T-helper 9 cell (primary cell): ENCODE measurements at places on chromosomes 6 and 20.

DNA sequence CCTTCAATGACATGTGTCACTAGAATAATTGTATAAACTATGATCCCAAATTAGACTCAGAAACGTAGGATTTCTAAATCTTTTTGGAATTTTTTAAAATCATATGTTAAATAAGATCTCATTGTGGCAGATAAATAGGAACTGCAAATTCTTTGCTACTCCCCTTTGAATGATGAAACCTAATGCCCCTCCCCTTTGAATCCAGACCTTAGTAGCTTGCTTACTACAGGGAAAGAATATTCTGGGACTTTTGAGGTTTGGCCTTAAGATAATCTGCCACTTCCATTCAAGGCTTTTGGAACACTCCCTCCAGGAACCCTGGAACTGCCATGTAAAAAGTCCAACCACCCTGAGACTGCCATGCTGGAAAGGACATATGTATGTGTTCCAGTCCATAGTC lies 7.1 kb downstream of the TDP2 start:
- no peak for DNase-seq

- no peak for DNase-seq
These were observed 20.4 kb downstream of the SERINC3 start for GRCh38 chr20:44501448-44501847.

DNA sequence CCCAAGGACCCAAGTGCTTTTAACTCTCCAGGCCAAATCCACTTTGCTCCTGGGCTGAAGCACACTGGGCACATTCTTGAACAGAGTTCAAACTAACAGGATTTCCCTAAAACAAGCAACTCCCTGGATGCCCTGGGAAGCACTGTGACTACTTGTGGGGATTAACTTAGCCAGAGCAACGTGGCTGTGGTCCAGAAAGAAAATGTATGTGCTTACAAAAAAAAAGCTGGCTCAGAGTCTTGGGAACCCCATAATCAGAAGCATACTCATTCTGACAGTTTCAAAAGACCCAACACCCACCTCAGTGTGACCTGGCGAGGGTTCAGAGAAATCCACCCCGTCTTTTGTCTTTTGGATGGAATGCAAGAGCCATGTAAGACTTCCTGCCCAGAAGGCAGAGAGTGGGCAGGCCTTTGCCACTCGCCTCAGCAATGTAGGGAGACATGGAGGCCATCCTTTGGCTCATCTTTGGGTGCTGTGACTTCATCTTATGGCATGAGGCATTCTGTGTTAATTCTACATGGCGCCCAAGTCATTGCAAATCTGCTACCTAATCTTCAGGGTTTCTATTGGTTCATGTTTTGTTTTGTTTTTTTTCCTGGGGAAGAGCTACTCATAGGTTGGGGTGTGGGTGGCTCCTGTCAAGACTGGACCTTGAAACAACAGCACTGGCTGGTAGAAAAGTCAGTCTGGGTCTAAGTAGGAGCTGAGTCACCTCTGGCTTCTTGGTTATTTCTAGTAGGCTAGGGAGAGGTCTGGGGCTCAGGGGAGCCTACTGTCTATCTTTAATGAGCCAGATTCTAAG lies 248.6 kb upstream of the SUPT3H start:
- DNase-seq = no peak

DNA sequence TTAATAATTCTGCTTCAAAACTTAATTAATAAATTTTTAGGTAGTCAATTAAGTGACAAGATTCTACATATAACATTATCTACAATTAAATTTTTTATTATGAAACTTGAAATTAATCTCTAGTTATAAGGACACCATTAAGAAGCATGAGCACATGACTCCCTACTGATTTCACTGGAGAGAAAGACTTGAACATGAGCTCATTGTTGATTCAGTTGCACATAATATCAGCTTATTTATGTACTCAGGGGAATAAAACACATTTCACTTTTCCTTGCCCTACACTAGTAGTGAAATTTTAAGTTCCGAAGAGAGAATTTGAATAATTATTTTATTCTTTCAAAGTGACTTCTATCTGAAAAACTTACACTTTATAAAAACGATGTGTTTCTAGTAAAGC lies 370.2 kb upstream of the EPHA7 start:
- no peak for DNase-seq

- no peak for DNase-seq
These were observed 2.2 kb upstream of the OSER1 start for GRCh38 chr20:44212792-44213191.

GRCh38 chr6:141460743-141461484 lies 671.8 kb upstream of the GJE1 start:
- DNase-seq = no peak

- no peak for DNase-seq
These were observed 390.1 kb upstream of the CITED2 start for GRCh38 chr6:139764498-139764986.

- no peak for DNase-seq
These were observed 22.1 kb upstream of the OVOL2 start for GRCh38 chr20:18079756-18080353.

GRCh38 chr20:51430198-51430950 lies 112.1 kb downstream of the NFATC2 start:
- DNase-seq = no peak

GRCh38 chr6:3997177-3997770 lies 81.7 kb downstream of the FAM217A start:
- no peak for DNase-seq

GRCh38 chr6:7846966-7847818 lies 63.4 kb downstream of the TXNDC5 start:
- no peak for DNase-seq

- DNase-seq = no peak
These were observed 292.0 kb upstream of the JARID2 start for GRCh38 chr6:14953836-14954235.

GRCh38 chr6:128841518-128841917 lies 41.4 kb upstream of the LAMA2 start:
- no peak for DNase-seq

DNA sequence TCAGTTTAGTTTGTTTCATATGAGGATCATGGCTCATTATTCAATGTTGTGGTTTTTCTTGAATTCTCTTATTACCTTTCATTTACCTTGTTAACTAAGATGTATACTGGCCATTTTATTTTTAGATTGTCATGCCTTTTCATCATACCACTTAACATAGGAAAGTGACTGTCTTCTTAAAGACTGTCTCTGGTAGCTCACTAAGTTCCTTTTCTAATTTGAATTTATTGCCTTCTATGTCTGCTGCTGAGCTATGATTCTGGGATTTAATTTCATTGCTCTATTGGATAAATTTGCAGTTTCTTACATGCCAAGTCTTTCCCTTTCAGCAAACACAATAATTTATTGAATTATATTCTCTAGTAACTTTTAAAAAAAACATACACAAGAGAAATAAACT lies 49.5 kb upstream of the ANKEF1 start:
- DNase-seq = no peak

GRCh38 chr20:56467968-56468315 lies 485 bp upstream of the RTF2 start:
- DNase-seq = no peak

DNA sequence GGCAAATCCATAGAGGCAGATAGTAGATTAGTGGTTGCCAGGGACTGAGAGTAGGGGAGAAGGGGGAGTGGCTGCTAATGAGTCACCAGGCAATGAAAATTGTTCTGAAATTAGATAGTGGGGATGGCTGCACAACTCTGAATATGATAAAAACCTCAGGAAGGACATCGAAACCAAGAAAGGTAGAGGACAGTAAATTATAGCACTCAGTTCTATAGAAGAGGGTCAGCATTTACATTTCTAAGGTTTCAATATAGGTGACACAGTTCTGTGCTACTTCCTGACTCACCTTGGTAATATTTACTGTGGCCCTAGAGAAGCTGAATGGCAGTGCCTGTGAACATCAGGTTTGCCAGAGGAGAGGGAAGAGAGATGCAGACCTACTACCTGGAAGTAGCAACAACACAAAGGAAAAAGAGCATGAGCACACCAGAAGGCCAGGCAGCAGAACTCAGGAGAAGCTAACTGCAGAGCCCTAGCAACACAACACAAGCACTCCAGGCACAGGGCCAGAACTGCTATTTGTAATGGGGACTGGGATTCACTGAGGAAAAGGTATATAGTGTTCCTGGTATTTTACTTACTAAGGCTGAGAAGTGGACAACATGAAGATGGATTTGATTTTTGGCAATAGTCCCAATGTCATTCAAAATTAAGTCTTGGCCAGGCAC lies 75.9 kb downstream of the PLCG1 start:
- DNase-seq = no peak

DNA sequence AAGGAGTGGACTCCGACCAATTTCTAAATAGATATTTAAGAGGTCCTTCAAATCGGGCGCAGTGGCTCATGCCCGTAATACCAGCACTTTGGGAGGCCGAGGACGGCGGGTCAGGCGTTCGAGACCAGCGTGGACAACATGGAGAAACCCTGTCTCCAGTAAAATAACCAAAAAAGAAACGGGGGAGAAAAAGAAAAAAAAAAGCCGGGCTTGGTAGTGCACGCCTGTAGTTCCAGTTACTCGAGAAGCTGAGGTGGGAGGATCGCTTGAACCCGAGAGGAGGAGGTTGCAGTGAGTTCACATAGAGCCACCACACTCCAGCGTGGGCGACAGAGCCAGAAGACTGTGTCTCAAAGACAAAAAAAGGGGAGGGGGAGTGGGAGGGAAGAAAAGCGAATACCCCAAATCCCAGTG lies 53.3 kb upstream of the HFE start:
- DNase-seq = no peak

- no peak for DNase-seq
These were observed 148.8 kb downstream of the ARID1B start for GRCh38 chr6:156925718-156926607.

GRCh38 chr6:166293731-166294584 lies 14.2 kb downstream of the PRR18 start:
- no peak for DNase-seq
